ENCODE measurements at places on chromosomes 13 and 19.
A peak's percentile ranks its signal among the peaks of the same experiment; 100 is the strongest.

- DNase-seq: no peak
Measured at GRCh38 chr13:78437781-78438180, 165.6 kb downstream of the POU4F1 start.

GRCh38 chr13:76012091-76012721, 376.1 kb downstream of the LMO7 start:
- DNase-seq: peak; percentile 26

- DNase-seq: no peak
Measured at GRCh38 chr19:50739914-50740426, 16.8 kb downstream of the CLEC11A start.

DNA sequence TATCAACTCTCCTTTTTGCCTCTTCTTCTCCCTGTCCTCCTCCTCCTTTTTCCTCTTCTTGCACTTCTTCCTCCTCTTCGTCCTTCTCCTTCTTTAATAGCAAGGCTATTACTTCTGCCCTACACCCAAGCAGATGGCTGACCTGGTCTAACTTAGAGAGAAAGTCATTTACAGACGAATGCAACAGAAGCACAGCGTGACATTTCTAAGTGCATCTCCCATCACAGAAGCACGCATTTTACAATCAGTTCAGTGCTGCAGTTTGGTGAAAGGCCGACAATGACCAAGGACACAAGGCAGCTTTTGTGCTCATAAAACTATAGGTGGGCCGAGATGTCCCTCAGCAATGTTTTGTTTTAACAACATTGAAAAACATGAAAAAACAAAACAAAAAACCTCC, 231.5 kb downstream of the FGF14 start:
- no peak for DNase-seq

- DNase-seq: no peak
Measured at GRCh38 chr13:33745370-33746324, 72.3 kb upstream of the RFC3 start.

GRCh38 chr13:77584106-77584505, 48.6 kb downstream of the SCEL start:
- DNase-seq: no peak

DNA sequence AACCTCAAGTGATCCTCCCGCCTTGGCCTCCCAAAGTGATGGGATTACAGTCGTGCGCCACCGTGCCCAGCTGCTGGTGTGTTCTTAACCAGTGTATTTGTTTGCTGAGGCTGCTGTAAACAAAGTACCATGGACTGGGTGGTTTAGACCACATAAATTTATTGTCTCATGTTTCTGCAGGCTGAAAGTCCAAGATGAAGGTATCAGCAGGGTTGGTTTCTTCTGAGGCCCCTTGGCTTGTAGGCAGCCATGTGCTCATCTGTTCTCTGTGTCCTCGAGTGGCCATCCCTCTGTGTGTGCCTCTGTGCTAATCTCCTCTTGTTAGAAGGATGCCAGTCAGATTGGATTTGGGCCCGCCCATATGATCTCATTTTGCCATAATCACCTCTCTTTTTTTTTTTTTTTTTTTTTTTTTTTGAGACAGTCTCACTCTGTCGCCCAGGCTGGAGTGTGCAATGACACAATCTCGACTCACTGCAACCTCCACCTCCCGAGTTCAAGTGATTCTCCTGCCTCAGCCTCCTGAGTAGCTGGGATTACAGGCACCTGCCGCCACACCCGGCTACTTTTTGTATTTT, 31.8 kb downstream of the PEX11G start:
- DNase-seq: no peak

DNA sequence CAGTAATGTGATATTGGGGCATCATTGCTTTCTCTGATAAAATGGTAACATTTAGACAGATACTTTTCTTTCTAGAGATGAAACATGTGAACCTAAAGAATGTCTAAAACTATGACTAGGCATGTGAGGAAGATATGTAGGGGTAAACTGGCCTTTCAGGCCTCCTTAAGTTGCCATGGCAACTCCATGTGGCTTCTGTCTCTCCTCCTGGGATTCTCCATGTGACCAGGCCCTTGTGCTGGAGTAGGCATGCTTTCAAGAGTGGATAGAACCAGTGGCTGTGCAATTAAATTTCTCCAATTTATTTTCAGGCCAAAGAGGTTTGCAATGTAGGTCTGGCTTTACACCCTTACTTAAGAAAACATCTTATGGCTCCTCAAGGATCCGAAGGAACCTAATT, 130.8 kb downstream of the OLFM4 start:
- no peak for DNase-seq

- DNase-seq: no peak
Measured at GRCh38 chr13:110517505-110518225, 43.9 kb downstream of the RAB20 start.

- no peak for DNase-seq
Measured at GRCh38 chr13:70756088-70756487, 647.8 kb upstream of the KLHL1 start.

DNA sequence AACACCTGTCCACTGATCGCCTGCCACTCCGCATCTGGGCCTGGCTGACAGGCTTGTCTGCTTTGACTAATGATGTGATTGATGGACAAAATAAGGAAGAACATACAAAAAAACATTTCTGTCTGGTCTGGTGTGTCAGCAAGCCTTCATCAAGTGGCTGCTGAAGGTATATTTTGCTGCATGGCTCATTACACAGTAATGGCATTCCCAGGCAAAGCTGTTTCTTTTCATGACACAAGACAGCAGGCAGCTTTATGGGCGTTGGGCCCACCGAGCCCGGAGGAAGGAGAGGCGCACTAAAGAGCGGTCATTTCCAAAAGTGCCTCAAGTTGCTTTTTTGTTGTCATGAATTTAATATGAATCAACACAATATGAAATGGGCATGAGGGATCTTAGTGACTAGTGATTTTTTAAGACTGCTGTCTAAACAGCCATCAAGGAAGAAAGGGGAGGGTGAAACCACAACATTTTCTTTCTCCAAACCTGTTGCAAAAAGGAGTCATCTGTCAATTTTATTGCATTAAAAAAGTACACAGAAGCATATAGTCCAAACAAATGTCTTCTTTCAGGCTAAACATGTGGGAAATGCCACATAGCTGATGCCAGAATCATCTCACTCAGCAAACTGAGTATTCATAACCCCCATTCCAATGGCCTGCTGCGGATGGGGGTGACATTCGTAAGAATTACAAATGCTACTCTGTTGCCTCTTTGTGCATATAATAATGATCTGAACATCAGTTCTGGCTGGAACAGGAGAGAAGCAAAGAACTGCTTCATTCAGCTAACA, 476.6 kb downstream of the ZNF536 start:
- DNase-seq: peak; percentile 32

DNA sequence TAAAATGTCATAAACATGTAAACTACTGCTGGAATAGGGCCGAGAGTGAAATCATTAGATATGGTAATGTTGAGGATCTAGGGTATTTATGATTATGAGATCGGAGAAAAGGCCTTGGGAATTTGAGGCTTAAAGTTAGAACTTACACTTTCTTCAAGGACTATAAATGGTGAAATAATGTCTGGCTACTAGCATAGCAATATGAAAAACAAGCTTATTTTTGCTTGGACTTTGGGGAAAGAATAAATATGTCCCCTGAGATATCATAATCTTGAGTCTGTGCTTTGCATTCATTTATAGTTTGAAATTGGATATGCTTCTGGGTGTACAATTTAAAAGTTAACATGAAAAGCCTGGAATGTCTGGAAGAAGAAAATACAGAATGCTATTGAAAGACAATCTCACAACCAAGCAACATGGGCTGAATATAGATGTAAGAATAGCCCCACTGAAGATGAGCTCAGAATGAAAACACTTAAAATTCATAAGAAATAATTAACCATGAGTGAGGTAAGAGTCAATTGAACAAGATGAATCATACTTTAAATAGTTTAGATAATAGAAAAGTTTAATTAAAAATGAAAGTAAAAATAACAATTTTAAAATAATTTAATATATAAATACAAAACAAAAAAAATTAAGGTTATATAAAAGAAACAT, 1555.4 kb upstream of the MIR17HG start:
- DNase-seq: no peak

DNA sequence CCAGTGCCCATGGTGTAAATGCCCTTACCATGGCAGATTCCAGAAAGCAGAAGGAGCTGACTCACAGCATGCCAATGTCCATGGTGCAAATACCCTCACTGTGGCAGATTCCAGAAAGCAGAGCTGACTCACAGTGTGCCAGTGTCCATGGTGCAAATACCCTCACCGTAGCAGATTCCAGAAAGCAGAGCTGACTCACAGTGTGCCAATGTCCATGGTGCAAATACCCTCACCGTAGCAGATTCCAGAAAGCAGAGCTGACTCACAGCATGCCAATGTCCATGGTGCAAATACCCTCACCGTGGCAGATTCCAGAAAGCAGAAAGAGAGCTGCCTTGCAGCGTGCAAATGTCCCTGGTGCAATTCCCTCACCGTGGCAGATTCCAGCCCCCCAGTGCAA, 163.8 kb upstream of the SOX1 start:
- DNase-seq: no peak

DNA sequence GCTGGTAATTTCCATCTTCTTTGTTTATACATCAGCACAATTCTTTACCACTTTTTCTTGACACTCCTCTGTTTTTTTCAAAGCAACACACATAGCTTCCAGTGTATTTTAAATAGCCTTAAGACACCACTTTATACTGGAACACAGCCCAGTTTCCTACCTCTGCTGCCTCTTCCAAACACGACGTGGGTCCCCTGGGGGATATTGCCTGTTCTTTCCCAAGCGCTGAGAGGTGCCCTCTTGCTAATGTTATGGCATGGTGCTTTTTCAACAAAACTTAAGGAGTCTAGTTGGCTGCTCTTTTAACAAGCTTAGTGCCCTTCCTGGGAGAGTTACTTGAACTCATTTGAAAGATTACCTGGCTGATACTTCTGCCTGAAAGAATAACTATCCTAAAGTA, 112.7 kb downstream of the OLFM4 start:
- no peak for DNase-seq

DNA sequence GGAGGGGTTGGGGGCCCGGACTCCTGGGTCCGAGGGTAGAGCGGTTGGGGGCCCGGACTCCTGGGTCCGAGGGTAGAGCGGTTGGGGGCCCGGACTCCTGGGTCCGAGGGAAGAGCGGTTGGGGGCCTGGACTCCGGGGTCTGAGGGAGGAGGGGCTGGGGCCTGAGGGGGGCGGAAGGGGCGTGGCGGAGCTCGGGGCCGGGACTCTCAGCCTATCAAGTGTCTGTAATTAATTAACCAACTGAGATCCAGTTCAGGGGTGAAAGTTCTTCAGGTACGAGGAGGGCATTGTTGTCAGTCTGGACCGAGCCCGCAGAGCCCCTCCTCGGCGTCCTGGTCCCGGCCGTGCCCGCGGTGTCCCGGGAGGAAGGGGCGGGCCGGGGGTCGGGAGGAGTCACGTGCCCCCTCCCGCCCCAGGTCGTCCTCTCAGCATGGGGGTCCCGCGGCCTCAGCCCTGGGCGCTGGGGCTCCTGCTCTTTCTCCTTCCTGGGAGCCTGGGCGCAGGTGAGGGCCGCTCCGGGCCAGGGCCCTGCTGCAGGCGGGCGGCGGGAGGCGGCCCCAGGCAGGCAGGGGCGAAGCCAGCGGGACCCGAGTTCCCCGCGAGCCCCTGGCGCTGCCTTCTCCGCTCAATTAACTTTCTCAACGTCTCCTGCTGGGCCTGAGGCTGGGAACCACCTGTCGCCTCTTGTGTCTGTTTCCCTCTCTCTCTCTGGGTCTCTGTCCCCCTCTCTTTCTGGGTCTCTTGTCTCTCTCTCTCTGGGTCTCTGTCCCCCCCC, 697 bp downstream of the FCGRT start:
- peak; percentile 74 for DNase-seq

- DNase-seq: no peak
Measured at GRCh38 chr19:52703917-52704316, 30.9 kb downstream of the ZNF611 start.

- DNase-seq: no peak
Measured at GRCh38 chr19:670609-671075, 5.5 kb upstream of the FSTL3 start.

DNA sequence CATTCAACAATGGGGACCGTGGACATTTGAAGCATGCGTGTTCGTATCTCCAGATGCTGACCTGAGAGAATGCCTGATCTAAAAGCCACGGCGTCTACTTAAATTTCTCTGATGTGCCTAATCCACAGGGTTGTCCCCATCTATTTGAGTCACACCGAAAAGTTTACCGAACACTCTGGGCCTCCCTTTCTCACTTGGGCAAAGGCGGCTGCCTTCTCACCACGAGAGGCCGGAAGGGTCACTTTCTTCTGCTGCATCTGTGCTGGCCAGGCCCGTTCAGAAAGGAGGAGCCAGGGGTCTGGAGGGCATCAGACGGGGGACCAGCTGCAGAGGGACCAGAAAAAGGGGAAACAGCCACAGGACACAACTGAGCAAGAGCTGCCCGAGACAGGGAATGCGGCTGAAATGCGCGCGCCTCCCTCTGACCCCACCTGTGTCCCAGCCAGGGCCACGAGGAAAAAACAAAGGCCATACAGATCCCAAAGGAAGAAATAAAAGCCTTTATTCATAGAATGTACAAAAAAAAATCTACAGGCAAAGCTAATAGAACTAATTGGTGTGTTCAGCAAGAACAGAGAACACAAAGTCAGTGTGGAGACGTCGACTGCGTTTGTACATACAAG, 71.3 kb upstream of the C13orf46 start:
- no peak for DNase-seq

DNA sequence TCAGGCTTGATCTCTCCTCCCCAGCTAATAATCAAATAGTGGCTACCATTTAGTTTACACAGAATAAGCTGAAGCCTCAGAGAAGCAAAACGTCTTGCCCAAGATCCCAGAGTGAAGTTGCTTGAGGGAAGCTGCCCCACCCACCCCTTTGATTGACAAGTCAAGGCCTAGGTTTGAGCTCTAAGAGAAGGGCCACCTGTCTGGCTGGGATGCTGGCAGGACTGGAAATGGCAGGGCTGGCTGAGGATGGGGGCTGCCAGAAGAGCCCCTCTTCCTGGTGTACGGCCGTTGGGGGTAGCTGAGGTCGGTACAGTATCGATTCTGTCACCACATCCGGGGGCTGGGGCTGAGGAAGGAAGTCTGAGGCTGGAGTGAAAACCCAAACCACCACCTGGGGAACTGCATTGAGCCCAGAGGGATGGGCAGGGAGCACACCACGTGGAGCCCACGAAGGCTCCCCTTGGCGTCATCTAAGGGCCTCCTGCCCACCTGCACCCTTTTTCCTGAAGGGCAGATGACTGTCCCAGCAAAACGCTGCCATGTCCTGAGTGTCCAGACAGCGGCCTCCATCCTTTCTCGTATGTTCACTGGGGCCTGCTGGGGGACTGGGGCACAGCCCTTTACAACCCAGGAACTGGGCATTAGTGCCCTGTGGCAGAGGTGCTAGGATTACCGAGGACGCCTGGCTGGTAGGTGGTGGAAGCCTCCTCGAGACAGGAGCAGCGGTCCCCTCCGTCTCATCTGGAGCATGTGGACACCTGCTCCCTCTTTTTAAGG, 1.4 kb upstream of the PRKD2 start:
- DNase-seq: no peak

DNA sequence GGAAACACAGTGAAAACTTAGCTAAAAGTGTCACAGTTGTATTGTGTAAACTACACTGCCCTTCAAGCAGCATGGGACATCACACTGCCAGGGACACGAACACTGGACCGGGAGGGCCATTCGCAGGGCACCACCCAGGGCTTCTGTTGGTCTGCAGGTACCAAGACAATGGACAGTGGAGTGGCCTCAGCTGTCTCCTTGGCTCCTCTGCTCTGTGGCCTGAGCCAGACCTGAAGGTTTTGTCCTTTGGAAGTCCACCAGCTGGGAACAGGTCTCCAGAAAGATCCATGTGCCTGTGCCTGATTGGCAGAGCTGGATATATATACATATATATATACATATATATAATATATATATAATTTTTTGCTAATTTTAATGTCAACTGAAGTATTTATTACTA, 149.8 kb downstream of the ZNF536 start:
- DNase-seq: no peak

- DNase-seq: no peak
Measured at GRCh38 chr19:10450191-10450852, 30.0 kb downstream of the PDE4A start.
